Suprapubic skin (tissue), 4 donors: ENCODE measurements at places on chromosomes 6 and 20.

DNA sequence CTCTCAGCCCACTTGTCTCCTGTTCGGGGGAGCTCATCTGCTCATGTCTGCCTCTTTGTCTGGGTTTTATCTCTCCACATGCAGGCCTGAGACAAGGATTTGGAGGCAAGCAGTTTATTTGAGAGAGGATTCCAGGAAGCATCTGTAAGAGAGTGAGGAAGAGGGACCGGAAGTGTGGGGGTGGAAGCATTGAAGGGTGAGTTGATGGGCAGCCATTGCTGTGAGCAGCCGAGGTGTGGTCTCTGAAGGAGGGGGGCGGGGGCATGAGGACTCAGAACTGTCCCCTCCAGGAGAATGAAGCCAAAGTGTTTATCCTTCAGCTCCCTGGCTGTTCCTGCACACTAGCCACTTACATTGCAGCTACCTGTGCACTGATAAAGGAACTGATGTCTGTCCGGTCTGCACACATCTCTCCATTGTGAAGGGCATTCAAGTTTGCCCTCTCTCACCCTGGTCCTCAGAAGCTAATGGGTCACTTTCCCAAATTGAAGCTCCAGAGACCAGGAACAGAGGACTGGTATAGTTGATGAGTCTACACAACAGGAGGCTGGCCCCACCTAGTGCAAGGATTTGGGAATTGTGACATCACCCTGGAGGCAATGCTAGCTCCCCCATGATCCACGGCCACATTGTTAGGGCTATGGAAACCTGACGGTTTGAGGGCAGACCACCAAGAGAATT lies 100.5 kb upstream of the FOXA2 start:
- no peaks in the 10 kb centered on the region for H3K36me3 ChIP-seq
- H3K4me1 ChIP-seq, result peaks cover 5% of the 10 kb centered on the region
- H3K4me3 ChIP-seq, result no peak overlapping the region
- H3K27me3 ChIP-seq, result peaks cover 3% of the 10 kb centered on the region
- DNase-seq, result no peak
- H3K27ac ChIP-seq, result no peak overlapping the region

GRCh38 chr20:13990465-13990864 lies at the start of gene SEL1L2:
Gene SEL1L2 (minus strand): TSS chr20:13990614. CDS start chr20:13990534, 80 bp downstream.
- no peaks in the 10 kb centered on the region for H3K27me3 ChIP-seq
- DNase-seq, result no peak
- H3K36me3 ChIP-seq, result no peaks in the 10 kb centered on the region
- H3K4me3 ChIP-seq, result no peak within 1 kb of the TSS

GRCh38 chr6:5398530-5398929 lies 137.2 kb downstream of the FARS2 start:
- no peak for DNase-seq
- H3K27ac ChIP-seq, result no peak overlapping the region
- H3K4me3 ChIP-seq, result no peak overlapping the region
- H3K4me1 ChIP-seq, result no peaks in the 10 kb centered on the region
- no peaks in the 10 kb centered on the region for H3K27me3 ChIP-seq

DNA sequence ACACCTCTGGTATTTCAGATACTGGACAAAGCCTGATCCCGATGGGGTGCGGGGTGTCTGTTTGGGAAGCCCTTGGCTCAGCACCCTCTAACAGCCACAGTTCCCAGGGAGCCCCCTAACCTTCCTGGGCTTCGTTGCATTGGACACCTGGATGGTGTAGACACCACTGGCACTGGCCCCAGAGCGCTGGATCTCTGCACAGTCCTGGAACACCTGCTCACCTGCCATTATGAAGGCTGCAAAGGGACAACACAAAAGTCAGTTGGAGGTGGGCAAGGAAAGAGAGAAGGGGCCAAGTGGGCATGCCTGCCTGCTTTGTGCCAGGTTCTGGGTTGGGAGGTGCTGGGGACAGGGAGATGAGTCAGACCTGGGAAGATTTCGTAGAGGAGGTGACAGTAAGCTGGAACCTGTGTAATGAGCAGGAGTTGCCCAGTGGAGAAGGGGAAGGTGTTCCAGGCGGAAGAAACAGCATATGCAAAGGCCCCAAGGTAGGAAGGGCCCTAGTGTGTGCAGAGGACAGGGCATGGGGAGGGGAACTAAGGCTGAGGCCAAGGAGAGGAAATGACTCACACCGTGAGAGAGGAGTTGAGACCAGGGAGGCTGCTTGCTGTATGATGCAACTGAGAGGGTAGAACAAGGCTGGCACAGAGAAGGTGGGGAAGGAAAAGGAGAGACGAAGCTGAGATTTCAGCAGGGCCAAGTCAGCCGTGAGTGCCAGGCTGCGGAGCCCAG lies 34.9 kb downstream of the ANGPT4 start:
- no peaks in the 10 kb centered on the region for H3K36me3 ChIP-seq
- peaks cover 7% of the 10 kb centered on the region for H3K4me1 ChIP-seq
- no peak overlapping the region for H3K27ac ChIP-seq
- H3K27me3 ChIP-seq, result peaks cover 11% of the 10 kb centered on the region
- no peak for DNase-seq

DNA sequence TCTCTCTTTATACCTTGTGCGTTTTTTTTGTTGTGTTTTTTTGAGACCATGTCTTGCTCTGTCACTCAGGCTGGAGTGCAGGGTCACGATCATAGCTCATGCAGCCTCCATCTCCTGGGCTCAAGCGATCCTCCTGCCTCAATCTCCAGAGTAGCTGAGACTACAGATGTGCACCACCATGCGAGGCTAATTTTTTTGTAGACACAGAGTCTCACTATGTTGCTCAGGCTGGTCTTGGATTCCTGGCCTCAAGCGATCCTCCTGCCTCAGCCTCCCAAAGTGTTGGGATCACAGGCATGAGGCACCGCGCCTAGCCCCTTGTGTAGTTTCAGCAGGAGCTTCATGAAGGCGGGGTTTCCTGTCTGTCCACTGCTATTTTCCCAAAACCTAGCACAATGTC lies 27.3 kb downstream of the PDRG1 start:
- no peaks in the 10 kb centered on the region for H3K4me1 ChIP-seq
- peaks cover 7% of the 10 kb centered on the region for H3K27me3 ChIP-seq
- no peak overlapping the region for H3K4me3 ChIP-seq
- no peak overlapping the region for H3K27ac ChIP-seq
- DNase-seq, result no peak

DNA sequence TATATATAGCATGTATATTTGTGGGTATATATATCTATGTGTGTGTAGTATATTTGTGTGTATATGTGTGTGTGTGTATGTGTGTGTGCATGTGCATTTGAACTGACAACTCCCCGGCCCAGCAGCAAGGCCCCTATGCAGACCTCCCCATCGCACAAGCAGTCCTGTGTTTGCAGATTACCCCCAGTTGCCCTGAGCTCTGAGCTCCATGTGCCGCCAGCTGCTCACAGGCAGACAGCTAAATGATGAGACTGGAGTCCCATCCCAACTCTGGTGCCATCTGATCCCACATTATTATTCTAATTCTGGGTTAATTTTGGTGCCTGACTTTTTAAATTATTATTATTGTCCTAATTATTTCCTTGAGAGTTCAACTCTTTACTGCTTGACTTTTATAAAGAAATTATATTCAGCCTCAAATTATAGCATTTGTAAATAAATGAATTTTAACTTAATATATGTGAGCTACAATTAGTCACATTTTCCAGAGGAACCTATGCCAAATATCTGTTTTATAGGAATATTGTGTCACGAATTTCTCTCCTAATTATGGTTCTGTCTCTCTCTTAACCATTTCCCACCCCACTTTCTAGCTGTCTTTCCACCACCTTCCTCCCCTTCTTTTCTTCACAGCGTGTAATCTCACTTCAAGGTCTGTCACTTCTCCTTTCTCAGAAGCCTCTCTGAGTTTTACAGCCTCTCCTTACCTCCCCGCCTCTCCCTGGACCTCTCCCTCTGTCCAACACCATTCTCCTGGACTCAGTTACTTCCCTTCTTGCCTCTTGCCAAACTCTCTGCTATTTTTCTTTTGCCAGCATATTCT lies 90.6 kb upstream of the SYNDIG1 start:
- no peak overlapping the region for H3K4me3 ChIP-seq
- DNase-seq, result no peak
- no peak overlapping the region for H3K27ac ChIP-seq

GRCh38 chr6:114390176-114390575 lies 47.4 kb upstream of the HS3ST5 start:
- no peak overlapping the region for H3K27ac ChIP-seq
- no peaks in the 10 kb centered on the region for H3K4me1 ChIP-seq
- no peaks in the 10 kb centered on the region for H3K36me3 ChIP-seq

GRCh38 chr6:163526346-163526745 lies 111.8 kb downstream of the QKI start:
- no peak overlapping the region for H3K4me3 ChIP-seq
- no peaks in the 10 kb centered on the region for H3K27me3 ChIP-seq
- H3K4me1 ChIP-seq, result peaks cover 58% of the 10 kb centered on the region
- H3K27ac ChIP-seq, result no peak overlapping the region
- no peak for DNase-seq

GRCh38 chr6:119220452-119220851 lies 129.1 kb downstream of the MAN1A1 start:
- H3K4me1 ChIP-seq, result peaks cover 5% of the 10 kb centered on the region
- no peak overlapping the region for H3K27ac ChIP-seq
- H3K36me3 ChIP-seq, result no peaks in the 10 kb centered on the region
- no peak for DNase-seq
- H3K27me3 ChIP-seq, result no peaks in the 10 kb centered on the region
- no peak overlapping the region for H3K4me3 ChIP-seq

- no peaks in the 10 kb centered on the region for H3K27me3 ChIP-seq
- peaks cover 18% of the 10 kb centered on the region for H3K4me1 ChIP-seq
- no peak overlapping the region for H3K4me3 ChIP-seq
- H3K27ac ChIP-seq, result no peak overlapping the region
These were observed 169.3 kb downstream of the SLC16A10 start for GRCh38 chr6:111256646-111257045.

- H3K4me1 ChIP-seq, result no peaks in the 10 kb centered on the region
- peaks cover 15% of the 10 kb centered on the region for H3K36me3 ChIP-seq
- no peak for DNase-seq
These were observed 17.2 kb downstream of the MICA start for GRCh38 chr6:31420546-31420945.

DNA sequence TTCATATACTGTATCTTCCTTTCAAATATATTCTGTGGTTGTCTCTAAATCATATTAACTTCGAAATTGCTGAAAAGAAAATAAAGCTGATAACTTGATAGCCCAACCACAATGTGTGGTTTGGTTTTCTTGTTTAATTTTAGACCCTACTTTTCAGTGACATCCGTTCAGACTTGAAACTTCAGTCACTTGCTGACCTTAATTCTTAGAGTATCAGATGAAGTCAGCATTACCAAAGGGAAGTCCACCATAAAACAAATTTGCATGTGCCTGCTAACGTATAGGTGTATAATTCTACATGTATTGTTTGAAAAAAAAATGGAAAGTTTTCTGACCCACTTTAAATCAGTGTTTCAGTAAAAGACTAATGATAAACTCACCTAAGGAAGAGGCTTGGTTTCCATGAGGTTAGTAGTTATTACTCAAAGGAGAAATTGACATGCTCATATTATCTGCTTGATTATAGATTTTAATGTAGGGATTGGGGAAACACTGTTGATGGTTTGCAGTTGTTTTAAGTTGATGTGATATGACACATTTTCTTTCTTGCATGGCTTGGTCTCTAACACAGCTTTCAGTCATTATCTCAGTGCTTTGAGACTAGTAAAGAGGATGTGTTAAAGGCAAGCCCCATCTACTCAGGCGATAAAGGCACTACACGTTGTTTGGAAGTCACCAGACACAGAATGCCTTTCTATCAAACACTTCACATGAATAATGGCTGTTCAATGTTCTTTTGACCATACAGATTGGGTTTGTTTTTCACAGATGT lies 5.2 kb upstream of the IL17A start:
- H3K4me3 ChIP-seq, result no peak overlapping the region
- H3K27me3 ChIP-seq, result no peaks in the 10 kb centered on the region
- no peaks in the 10 kb centered on the region for H3K4me1 ChIP-seq
- DNase-seq, result no peak
- H3K27ac ChIP-seq, result no peak overlapping the region

DNA sequence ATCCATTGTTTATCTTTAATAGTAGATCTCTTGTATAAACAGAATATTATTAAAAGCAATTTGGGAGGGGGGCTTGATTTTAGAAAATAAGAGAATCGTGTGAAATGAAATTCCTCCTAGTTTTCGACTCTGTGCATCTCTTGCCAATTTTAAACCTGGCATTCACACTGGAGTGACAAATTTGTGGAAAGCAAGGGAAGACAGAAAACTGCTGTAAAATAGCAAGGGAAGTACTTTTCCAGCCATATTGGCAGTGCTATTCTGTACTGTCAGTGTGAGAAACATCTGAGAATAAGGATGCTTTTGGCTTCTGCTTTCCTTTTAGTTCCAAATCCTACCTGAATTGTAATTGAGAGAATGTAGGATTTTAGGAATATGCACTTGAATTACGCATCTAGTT lies 40.2 kb downstream of the TOP1 start:
- no peaks in the 10 kb centered on the region for H3K27me3 ChIP-seq
- no peak overlapping the region for H3K27ac ChIP-seq
- no peak for DNase-seq
- H3K4me1 ChIP-seq, result peaks cover 28% of the 10 kb centered on the region

- H3K36me3 ChIP-seq, result no peaks in the 10 kb centered on the region
- H3K27ac ChIP-seq, result no peak overlapping the region
- no peak for DNase-seq
- peaks cover 33% of the 10 kb centered on the region for H3K27me3 ChIP-seq
- H3K4me3 ChIP-seq, result no peak overlapping the region
- H3K4me1 ChIP-seq, result peaks cover 25% of the 10 kb centered on the region
These were observed 164.1 kb downstream of the TBXT start for GRCh38 chr6:166003569-166003968.

DNA sequence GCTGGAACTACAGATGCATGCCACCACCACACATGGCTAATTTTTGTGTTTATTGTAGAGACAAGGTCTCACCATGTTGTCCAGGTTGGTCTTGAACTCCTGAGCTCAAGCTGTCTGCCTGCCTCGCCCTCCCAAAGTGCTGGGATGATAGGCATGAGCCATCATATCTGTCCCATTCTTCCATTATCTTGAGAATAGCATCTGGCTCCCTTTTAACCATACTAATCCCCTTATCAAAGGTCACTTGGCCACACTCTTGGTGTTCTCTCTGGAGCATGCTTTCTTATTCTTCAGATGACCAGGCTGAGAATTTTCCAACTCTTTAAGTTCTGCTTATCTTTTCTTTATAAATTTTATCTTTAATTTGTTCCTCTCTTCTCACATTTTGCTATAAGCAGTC lies 15.9 kb upstream of the TRERF1 start:
- H3K4me3 ChIP-seq, result no peak overlapping the region
- H3K27ac ChIP-seq, result no peak overlapping the region
- no peak for DNase-seq
- no peaks in the 10 kb centered on the region for H3K27me3 ChIP-seq
- no peaks in the 10 kb centered on the region for H3K4me1 ChIP-seq

GRCh38 chr6:42618686-42619085 lies 54.9 kb downstream of the UBR2 start:
- H3K36me3 ChIP-seq, result peaks cover 63% of the 10 kb centered on the region
- no peak overlapping the region for H3K4me3 ChIP-seq
- DNase-seq, result no peak

DNA sequence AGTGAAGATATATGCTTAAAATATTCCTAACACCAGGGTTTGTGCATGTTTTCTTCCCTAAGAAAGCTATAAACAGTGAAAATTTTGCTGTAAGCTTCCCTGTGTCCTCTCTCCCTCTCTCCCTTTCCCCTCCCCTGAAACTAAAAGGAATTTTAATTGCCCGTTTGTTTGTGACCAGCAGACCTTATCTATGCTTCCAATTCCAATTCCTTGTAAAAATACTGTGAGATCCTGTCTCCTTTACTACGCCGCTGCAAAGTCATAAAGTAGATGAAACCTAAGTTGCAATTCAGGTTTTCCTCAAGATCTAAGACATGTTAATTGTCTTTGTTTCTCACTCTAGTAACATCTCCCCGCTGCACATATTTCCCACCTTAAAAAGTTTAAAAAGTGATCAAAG lies 82.3 kb downstream of the DNAH8 start:
- H3K4me3 ChIP-seq, result no peak overlapping the region
- H3K4me1 ChIP-seq, result no peaks in the 10 kb centered on the region
- DNase-seq, result no peak
